ENCODE measurements at places on chromosomes 3 and 15. TPM values are rescaled to one million over a fixed set of nuclear protein-coding genes. Genes with fewer than 3 reads are reported as not detected.

P2RY1 gene
- 5.0 TPM for total RNA-seq

UBA7 gene
- total RNA-seq, result 74.1 TPM

MEF2A gene
- total RNA-seq, result 168 TPM

TNFAIP8L3 gene
- 33.3 TPM for total RNA-seq

TERC gene
- 126 TPM for total RNA-seq

PP2D1 gene
- total RNA-seq, result not detected

DNA sequence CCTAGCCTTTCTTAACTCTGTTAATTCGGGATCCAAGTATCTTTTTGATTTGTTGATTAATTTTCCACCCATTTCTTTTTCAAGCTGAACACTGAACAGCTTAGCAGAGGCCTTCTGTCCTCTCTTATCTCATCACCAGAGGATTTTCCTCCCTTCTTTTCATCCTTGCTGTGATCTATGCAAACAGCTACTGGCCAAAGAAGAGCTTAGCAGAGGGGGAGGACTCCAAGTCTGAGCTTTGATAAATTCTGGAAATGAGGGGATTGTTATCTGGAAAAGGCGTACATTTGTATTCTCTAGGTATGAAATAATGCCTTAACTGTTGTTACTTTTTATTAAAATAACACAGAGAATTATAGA, 13.4 kb downstream of the DZIP3 start:
- no peak for DNase-seq

- no peak for DNase-seq
These were observed 17.3 kb upstream of the AP4E1 start for GRCh38 chr15:50891159-50891558.

DNA sequence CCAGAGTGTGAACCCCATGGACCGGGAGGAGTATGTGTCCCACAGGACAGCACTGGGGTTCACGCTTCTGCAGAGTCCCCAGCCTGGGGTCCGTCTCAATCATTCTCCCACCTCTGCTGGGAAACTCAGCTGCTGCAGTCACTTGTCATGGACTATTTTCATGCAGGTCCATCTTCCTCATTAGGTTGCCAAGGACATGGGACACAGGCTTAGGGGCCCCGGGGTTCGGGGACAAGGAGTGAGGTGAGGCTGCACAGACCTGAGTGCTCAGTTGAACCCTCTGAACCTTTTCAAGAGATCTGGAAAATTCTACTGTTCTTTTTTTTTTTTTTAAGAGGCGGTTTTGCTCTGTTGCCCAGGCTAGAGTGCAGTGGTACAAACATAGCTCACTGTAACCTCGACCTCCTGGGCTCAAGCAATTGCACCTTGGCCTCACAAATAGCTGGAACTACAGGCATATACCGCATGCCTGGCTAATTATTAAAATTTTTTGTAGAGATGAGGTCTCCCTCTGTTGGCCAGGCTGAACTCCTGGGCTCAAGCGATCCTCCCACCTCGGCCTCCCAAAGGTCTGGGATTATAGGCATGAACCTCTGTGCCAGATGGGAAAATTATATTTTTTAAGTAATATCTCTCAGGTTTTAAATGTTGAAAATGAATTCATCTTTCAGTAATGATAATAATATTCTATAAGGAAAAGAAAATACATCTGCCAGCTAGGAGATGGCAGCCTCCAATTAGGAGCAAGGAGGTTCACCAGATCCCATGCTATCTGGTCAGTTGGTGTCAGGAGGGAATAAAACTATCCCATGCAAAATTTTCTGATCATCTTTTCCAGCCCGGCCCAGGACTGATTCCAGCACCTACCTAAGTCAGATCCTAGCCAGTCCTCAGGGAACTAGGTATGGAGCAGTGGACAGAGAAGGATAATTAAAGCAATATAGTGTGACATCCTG, 45.2 kb downstream of the RPN1 start:
- DNase-seq, result no peak

DNA sequence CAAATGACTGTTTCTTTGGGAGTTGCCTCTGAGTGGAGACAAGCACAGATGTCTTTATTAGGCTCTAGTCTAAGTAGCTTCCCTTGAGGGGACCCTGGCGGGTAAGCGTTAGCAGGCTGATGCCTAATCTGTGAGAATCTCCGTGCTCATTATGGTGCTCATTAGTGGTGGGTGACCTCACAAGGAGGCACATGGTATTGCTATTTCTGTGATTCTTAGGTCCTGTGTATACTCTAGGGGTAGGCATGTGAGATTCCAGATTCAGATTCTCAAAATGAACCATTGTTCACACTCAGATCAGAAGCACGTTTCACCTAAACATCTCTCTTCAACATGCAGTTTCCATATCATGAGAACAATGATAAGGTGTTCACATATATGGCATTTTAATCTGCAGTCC, 809.7 kb downstream of the NR2F2 start:
- DNase-seq, result no peak

DNA sequence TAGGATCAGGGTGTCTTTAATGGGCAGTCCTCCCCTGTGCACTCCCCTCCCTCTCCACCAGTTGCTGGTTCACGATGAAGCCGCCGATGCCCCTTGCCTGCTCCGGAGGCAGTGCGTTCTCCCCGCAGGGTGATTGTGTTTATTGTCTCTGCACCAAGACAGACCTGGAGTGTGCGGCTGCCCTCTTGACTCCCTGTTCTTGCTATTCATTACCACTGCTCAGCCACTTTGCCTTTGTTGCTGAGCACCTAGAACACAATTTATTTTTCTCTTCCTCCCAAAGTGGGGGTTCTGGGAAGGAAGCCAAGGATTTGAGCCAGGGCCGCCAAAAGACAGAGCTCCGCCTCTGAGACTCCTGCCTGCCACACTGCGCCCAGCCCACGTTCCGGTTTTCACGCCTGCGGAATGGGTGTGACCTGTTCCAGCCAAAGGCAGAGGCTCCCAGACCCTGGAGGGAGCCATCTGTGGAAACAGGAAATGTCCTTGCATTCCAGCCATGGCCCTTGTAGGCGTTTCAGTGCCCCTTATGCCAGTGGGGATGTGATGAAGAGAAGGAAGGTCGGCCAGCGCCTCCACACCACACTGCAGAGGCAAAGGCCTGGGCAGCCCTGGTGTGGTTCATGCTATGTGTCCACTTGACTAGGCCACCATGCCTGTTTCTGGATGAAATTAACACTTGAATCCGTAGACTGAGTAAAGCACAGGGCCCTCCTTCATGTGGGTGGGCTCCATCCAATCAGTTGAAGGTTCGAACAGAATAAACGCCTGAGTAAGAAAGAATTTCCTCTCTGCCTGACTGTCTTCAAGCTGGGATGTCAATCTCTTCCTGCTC, 85.8 kb downstream of the HMG20A start:
- DNase-seq, result no peak

DNA sequence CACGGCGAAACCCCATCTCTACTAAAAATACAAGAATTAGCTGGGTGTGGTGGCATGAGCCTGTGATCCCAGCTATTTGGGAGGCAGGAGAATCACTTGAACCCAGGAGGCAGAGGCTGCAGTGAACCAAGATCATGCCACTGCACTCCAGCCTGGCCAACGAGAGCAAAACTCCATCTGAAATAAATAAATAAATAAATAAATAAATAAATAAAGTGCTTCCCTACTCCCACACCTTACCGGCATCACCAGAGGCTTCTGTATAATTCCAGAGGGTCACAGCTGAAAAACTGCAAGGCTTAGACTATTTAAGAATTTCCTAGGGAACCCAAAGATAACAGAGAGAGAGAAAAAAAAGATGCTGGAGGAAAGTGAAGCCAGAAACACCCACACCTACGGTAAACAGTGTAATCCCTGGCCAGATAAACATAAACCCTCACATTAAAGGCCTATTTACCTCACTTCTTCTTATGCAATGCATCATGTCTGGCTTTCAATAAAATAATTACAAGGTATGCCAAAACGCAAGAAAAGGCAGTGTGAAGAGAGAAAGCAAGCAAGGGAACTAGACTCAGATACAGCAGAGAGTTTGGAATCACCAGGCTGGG, 15.0 kb upstream of the TRPM1 start:
- DNase-seq, result no peak

DNA sequence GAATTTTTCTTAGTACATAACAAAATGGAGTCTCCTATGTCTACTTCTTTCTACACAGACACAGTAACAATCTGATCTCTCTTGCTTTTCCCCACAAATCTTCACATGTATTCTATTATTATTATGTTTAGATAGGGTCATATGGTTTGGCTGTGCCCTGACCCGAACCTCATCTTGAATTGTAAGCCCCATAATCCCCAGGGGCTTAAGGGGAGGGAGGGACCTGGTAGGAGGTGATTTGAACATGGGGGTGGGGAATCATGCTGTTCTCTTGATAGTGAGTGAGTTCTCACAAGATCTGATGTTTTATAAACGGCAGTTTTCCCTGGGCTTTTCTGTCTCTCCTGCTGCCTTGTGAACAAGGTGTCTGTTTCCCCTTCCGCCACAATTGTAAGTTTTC, 86.7 kb upstream of the SELENOK start:
- DNase-seq, result no peak

DNA sequence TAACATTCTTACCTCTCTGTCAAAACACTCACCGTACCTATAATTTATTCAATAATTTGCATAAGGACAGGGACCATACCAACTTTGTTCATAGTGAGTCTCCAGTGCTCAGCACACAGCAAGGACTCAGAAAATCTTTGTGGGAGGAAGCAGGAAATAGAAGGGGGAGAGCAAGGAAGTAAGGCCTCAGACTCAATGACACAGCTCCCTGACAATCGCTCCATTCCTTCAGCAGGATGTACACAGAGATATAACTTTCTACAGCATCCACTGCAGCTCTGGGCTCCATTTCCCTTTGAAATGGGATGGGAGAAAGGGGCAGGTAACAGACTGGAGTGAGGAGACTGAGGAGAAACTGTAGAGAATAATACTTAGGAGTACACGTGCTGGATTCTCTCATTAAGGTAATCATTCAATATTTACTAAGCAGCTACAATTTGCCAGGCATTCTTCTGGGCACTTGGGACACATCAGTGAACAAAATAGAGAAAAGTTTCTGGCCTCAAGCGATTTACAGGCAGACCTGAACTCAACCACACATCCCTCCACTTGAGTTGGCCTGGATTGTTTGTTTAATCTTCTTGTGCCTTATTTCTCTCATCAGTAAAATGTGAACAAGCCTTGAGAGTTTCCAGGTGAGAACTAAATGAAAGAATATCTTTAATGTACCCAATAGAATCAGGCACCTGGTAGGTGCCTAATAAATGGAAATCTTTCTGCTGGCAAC, 330.3 kb upstream of the THBS1 start:
- no peak for DNase-seq

GRCh38 chr3:17771177-17772017, 29.0 kb upstream of the TBC1D5 start:
- no peak for DNase-seq

- DNase-seq, result no peak
These were observed 67.2 kb downstream of the EFHB start for GRCh38 chr3:19866751-19867347.

DNA sequence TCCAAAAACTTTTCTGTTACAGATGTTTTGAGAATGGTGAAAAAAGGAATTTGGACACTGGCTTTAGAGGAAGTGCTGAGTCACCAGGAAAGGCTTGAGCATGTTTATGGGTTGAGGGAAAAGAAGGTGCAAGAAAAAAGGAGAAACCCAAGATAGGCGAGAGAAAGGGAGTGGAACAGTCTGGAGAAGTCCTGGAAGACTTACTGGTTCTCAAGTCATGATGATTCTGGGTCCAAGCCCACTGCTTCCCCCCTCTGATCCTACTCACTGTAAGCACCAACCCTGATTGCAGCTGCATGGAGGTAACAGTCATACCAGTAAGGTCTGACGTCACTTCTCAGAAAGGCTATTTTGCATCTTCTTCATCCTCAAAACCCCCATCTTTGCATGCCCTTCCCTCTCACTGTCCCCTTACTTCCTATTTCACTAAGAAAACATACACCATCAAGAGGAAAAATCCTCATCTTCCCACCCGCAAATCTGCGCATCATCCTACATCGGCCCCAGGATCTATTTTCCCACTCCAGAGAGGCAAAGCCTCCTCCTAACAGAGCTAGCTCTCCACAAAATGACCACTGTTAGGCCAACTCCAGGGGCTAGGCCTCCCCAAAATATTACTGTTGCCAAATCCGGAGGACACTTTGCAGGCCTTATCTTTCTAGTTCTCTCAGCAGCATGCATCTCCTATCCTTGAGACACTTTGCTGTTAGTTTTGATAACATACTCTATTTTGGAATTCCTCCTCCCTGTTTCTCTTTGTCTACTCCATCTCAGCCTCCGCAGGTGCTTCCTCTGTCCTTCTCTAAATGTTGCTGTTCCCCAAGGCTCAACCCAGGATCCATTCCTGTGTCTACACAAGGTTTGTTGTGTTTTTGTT, 3.2 kb upstream of the ATP13A3 start:
- no peak for DNase-seq

- no peak for DNase-seq
These were observed 187.1 kb downstream of the FMN1 start for GRCh38 chr15:33007303-33007855.

DNA sequence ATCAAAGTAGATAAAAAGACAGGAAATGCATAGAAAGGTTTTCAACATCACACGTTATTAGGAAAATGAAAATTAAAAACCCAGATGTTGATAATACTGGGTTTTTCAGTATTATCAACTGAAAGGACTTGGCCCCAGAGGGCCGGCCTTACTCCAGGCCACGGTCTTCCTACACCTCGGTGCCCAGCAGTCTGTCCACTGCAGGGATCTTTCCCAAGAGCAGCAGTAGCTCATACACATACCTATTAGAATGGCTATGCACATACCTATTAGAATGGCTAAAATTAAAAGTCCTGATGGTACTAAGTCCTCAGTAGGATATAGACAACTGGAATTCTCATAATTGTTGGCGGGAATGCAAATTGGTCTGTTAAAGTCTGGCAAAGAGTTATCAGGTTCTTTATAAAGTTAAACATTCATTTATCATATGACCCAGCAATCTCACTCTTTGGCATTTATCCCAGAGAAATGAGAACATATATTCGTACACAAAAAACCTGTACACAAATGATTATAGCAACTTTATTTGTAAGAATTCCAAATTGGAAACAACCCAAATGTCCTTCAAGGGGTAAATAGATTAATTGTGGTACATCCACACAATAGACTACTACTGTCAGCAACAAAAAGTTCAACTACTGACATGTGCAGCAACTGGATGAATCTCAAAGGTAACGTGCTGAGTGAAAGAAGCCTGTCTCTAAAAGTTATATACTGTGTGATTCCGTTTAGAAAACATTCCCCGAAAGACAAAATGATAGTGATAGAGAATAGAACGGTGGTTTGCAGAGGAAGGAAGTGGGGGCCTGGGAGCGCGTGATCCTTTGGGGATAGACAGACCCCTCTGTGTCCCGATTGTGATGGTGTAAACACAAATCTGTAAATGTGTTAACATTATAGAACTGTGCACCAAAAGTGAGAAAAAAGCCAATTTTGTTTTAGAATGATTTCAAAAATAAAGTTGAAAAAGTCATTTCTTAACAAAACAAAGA, 62.3 kb downstream of the MCTP2 start:
- DNase-seq, result no peak

GRCh38 chr3:186138272-186138981, 29.5 kb upstream of the ETV5 start:
- no peak for DNase-seq

DNA sequence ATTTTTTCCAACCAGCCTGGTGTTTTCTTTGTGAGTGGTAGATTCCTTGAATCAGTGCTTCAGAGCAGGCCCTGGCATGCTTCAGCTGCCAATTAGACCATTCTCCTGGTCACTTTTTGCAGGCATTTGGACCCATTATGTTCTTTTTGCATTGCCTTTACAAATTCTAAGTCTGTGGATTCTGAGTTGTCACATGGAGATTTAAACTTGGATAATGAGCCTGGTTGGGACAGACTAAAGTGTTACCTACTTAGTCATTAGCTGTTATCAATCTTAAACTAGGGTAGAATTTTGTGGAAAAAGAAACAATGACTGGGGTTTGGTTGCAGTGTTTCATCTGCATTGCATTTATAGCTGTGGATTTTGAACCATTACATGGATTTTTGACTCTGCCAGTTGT, 40.6 kb downstream of the ARHGEF26 start:
- no peak for DNase-seq

Data from thoracic aorta (tissue), 2 donors.